ENCODE measurements at places on chromosomes 7 and 10.

DNA sequence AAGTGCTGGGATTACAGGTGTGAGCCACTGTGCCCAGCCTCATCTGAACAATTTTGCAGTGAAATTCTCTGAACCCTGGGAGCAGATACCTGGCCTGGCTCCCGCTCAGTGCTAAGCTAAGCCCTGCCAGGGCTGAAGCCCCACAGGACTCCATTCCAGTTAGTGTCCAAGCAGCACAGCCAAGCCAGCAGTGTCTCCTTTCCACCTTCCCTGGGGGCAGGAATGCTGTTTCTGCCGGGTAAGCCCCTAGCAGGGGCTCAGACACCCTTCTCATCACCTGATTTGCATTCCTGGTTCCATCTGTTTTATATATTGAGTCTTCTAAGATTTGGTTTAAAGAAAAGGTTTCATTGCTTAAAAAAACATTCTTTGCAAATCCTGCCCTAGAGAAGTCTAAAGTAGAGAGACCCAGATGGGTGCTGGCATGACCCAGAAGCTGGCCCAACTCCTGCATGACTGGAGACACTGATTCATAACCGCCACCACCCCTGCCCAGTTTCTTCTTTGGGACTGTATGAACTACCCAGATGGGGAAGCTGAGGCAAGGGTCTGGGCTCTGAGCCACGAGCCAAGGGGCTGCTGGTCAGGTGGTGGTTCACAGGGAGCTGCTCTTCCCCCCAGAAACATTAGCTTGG, 14.0 kb downstream of the SLC13A4 start:
- DNase-seq: no peak

DNA sequence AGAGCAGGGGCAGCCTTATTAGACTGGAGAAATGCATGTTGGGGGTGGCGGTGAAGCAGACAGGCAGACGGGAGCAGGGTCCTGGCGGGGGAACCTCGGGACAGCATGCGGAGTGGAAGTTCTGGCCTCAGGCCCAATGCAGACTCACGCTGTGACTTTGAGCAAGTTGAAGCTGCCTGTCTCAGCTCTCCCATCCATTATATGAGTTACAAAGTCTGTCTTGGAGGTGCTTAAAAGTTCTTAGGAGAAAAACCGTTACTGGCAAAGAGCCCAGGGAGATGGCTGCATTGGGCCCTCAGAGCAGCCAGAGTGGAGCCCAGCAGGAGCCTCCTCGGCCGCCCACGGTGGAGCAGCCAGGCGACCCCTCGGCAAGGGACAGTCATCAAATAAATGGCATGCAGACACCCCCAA, 509.5 kb downstream of the PLXNA4 start:
- DNase-seq: no peak

- DNase-seq: no peak
Observed at GRCh38 chr10:3180355-3181025, 7.9 kb upstream of the PITRM1 start.

DNA sequence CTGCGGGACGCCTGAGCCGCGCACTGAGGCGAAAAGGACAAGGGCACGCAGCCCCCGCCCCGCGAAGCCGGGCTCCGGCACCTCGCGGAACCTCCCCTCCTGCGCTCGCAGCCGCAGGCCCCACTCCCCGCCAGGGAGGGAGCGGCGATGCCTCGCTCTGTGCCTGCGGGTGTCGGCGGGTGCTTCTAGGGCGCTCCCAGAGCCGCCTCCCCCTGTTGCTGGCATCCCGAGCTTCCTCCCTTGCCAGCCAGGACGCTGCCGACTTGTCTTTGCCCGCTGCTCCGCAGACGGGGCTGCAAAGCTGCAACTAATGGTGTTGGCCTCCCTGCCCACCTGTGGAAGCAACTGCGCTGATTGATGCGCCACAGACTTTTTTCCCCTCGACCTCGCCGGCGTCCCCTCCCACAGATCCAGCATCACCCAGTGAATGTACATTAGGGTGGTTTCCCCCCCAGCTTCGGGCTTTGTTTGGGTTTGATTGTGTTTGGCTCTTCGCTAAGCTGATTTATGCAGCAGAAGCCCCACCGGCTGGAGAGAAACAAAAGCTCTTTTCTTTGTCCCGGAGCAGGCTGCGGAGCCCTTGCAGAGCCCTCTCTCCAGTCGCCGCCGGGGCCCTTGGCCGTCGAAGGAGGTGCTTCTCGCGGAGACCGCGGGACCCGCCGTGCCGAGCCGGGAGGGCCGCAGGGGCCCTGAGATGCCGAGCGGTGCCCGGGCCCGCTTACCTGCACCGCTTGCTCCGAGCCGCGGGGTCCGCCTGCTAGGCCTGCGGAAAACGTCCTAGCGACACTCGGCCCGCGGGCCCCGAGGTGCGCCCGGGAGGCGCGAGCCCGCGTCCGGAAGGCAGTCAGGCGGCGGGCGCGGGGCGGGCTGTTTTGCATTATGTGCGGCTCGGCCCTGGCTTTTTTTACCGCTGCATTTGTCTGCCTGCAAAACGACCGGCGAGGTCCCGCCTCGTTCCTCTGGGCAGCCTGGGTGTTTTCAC, 519 bp downstream of the ITGB8 start:
- no peak for DNase-seq

DNA sequence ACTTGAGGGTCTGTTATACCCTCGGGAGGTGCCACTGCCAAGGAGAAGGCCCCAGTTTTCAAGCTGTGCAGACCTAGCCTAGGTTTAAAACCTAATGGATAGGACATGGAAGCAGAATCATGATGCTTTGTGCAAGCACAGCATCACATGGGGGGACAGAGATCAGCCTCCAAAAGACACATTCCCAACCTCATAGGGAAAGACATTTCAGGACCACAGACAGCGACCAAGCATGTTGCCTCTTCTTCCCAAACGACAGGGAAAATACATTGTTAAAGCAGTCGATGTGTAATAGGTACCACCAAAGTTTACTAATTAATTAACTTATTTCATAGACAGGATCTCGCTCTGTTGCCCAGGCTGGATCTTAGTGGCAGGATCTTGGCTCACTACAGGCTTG, 573.9 kb downstream of the TCERG1L start:
- DNase-seq: no peak

DNA sequence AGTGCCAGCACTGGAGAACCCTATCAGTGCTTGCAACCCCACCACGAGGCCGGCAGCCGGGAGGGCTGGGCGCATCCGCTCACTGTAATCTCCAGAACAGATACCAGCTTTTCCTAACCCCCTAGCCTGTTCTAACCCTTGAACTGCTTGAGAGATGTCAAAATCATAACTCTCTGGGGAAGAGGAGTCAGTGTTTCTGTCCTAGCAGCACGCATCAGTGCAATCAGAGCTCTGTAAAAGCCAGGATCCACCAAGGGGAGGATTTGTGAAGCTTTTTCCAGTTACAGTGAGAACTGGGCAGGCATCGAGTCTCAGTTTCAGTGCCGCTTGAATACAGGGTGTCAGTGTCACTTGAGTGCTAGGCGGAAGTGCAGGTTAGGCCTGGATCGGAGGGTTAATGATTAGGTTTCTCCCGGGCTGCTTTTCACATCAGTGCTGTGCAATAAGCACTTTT, 104.5 kb upstream of the INSYN2A start:
- DNase-seq: no peak

GRCh38 chr10:92851003-92851402, 2.7 kb downstream of the EXOC6 start:
- DNase-seq: no peak

DNA sequence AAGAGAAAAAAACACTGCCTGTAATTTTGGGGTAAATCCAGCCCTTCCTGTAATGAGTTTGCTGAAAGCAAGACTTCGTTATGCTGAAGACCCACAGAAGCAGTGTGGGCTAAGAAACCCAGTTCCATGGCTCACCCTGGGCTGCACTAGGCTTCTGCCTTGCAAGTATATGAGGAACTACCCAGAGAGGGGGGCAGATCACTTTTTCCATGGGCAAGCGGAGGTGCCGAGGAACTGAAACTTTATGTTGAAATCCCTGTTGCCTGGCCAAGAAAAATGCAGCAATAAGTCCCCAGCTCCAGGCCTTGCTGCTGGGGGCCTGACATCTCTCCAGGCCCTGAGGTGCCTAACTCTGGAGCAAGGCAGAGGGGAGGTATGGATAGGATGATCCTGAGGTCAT, 8.5 kb downstream of the RASSF4 start:
- DNase-seq: no peak

GRCh38 chr10:86553639-86554038, 32.0 kb upstream of the WAPL start:
- DNase-seq: no peak

GRCh38 chr7:71746006-71746405, 614.1 kb downstream of the GALNT17 start:
- DNase-seq: no peak

DNA sequence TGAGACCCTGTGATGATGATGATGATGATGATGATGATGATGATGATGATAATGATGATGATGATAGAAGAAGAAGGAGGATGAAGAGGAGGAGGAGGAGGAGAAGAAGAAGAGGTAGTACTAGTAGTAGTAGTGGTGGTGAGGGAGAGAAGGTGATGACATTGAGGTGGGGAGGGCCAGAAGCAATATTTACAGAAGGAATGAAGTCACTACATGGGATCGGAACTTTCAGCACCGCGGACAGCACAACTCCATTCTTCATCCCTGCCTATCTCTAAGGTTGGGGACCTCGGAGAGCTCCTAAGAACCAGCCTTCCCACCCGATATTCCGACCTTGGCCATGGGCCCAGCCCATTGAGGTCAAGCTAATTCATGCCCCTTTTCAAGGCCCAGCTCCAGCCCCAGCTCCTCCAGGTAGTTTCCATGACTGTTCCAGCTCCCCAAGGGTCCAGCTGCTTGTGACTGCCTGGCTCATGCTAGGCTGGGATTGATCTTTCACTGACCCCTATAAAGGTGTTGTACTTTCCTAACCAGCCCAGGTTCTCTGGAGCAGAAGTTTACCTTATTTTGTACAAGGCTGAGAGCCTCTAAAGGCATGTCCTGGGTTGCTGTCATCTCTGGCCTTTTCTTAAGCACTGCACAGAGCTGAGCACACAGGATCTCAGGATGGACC, 10.3 kb downstream of the CRHR2 start:
- peak; percentile 74 for DNase-seq

GRCh38 chr7:100626530-100627237, 14.3 kb downstream of the MOSPD3 start:
- DNase-seq: peak; percentile 53

DNA sequence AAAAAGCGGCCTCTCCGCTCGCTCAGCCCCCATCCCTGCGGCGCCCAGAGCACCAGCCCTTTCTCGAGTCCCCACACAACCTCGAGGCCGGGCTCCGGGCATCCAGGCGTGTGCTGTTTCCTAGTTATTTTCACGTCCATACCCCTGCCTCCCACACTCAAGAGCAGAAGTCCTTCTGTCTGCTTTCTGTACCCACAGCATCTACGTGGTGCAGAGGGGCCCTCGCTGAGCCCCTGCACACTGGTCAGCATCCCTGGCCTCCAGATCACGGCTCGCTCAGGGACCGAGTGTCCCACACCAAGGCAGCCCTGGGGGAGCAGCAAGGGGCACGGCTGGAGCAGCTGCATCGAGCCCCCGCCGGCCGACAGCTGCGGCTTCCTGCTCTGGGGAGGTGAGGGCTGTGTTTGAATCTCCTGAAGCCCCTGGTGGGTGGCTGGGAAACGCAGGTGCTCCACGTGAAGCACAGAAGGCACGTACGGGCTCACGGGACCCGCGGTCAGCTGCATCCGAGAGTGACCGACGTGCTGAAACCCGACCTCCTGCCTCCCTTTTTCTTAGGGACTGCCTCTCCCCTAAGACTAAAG, 333.1 kb downstream of the DNAJB6 start:
- no peak for DNase-seq

DNA sequence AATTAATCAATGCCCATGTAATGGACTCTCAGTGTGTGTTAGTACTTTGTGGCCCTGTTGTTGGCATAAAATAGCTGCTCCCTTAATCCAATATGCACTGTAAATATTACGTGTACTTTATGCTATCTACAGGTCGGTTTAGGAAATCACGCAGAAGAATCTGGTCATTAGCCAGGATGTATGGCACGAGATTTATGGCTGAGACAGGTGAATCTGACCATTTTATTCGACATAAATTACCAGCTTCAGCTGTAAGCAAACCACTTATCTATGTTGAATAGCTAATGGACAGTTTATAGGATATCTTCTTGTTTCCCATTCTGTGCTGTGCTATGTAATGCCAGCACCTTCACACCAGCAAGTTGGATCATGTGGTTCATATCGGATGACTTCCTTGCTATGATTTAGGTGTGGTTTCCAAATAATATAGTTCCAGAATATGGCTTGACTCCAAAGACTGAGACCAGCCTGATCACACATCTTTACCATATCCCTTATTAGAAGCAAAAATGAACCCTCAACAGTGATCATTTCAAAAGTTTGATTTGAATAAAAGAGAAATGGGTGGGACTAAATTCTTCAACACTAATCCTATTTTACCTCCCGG, 301.4 kb downstream of the AHR start:
- DNase-seq: no peak

- DNase-seq: no peak
Observed at GRCh38 chr10:101902820-101903145, 59.2 kb upstream of the KCNIP2 start.

GRCh38 chr10:72552857-72553256, 73.0 kb downstream of the MICU1 start:
- DNase-seq: no peak

- DNase-seq: no peak
Observed at GRCh38 chr10:102815790-102816549, 21.2 kb downstream of the CYP17A1 start.

DNA sequence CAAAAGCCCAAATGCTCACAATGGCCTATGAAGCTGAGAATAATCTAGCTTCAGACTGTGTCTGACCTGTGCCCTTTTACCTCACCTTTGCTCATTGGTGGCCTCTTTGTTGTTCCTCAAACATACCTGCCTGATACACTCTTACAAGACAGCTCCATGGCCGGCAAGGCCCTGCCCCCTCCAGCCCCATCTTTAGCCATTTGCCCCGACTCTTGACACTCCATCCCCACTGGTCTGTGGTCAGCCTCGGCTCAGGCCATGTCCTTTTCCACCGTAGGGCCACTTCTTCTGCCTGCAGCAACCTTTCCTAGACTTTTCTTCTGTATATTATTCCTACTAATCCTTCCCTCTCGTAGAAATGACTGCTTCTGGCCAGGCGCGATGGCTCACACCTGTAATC, 265.2 kb downstream of the RPS24 start:
- no peak for DNase-seq

DNA sequence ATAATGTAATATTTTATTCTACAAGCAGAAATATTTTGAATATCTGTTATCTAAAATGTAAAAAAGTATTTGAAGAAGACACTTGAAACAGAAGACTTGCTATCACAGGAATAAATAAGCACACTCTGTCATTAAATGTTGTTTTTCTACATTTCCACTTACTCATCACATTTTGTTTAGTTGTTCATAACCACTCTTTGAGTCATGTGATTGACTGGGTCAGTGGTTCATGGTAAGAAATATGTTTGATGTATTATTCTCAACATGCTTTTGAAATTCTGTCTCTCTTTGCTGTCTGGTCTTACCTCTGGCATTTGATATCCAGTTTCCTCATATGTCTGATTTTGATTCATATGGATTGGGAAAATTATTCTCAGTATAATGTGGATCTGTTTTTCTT, 171.8 kb downstream of the SUGCT start:
- no peak for DNase-seq

Measured in LNCaP clone FGC (cell line).